ENCODE measurements at places on chromosomes 2 and 18.
A peak's percentile ranks its signal among the peaks of the same experiment; 100 is the strongest.

DNA sequence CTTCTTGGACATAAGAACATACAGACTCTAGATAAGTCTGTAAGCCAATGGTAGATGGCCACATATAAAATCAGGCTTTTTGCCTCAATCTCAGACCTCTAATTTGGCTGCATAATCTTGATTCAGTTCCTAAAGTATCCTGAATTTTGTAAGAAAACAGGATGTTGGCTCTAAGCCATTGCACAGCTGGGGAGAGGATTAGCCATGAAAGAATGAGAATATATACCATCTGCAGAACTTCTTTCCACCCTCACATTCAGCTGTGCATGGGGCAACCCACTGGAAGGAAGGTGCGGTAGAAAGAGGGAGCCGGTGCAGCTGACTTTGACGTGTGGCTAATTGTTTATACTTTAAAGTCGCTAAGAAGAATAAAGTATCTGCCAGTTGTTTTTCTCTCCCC is 1061.6 kb upstream of the FAM98A start:
- DNase-seq, result no peak

- DNase-seq, result no peak
These were observed 46.7 kb downstream of the INO80C start for GRCh38 chr18:35451032-35451431.

- no peak for DNase-seq
These were observed 104.5 kb upstream of the CDH2 start for GRCh38 chr18:28281400-28281799.

GRCh38 chr18:41484069-41484468 is 471.0 kb upstream of the PIK3C3 start:
- DNase-seq, result no peak

DNA sequence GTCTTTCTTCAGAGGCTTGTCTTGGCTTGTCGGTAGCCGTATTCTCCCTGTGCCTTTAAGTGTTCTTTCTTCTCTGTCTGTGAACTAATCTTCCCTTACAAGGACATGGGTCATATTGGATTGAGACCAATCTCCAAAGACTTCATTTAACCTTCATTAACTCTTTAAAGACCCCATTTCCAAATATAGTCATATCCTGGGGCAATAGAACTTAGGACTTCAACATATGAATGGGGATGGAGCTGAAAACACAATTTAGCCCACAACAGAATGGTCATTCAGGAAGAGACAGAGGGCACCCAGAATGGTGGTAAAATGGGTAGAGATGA is 82.1 kb upstream of the TANK start:
- DNase-seq, result no peak

DNA sequence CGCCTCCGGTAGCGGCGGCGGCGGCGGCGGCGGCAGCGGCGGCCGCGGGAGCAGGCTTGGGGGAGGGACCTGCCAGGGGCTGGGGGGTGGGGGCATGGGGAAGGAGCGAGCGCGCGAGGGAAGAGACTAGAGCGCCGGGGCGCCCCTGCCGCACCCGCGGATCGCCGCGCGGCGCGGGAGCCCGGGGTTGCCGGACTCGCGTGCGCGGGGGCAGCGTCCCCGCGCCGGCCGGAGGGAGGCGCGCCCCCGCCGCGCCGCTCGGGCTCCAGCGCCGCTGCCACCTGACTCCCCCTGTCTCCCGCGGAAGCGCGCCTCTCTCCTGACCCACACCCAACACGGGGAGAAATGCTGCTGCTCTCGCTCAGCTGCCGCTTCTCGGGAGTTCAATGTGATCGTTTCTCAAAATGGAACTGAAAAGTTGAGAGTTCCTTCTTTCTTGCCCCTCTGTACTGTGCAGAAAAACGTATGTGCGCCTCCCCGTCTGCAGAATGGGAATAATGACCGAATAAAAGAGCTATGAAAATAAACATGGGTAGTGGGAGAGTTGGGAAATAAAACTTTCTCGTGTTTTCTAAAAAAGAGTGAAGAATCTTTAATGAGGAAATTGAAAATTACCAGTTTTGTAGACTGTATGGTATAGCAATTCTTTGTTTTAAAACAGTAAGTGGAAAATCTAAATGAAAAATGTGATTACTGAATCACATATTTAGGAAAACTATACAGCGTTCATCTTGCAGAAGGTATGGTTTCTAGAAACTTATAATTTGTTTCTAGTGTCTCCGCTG is 455 bp upstream of the TLK1 start:
- peak; percentile 41 for DNase-seq

GRCh38 chr2:152047824-152048471 is 50.9 kb downstream of the CACNB4 start:
- no peak for DNase-seq

DNA sequence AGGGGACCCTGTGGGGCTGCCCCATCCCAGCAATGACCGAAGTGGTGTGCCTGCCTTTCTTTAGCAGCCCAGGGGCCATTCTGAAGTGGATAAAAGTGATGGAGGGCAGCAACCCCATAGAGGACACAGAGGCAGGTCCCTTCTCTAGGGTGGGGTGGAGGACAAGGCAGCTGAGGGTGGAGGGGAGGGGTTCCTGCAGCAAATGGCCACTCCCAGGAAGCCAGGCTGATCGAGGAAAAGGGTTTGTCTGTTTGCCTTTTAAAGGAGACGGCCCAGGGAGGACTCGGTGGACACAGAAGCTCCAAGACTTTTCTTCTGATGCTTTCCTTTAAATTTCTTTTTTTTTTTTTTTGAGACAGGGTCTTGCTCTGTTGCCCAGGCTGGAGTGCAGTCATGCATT is 272.8 kb downstream of the TWIST2 start:
- DNase-seq, result no peak

GRCh38 chr18:27030421-27030820 is 154.7 kb downstream of the CHST9 start:
- no peak for DNase-seq

Data from activated CD8-positive, alpha-beta memory T cell treated with anti-CD3 and anti-CD28 coated beads for 1 hour (primary cell).